ENCODE measurements at places on chromosomes 1 and 21.

DNA sequence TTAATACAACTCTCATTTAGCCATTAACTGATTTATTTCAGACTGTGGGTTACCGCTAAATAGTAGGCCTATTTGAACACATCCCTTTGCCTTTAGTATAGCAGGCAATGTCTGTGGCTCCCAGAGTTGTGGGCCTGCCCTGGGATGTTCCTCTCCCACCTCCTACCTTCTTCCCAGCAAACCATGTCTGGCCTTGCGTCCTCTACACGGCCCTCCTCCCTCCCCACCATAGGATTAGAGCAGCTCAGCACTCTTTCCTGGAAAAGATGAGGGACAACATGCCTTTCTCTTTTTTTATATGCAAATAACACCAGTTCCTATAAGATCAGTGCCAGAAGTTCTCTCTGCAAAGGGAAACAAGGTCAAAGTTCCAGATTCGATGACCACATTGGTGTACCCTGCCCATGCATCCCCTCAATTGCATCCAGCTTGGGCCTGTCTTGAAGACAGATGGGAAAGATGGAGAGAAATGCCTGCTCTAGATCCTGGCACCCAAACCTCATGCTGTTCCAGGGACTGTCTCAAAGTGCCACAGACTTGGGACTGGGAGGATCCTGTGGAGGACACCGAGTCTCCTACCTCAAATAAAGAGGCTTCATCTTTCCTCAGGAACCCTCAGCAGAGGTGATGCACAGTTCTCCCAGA lies 57.2 kb downstream of the CD46 start:
- no peak for DNase-seq

GRCh38 chr1:61193808-61194207 lies 111.4 kb downstream of the NFIA start:
- no peak for DNase-seq

- no peak for DNase-seq
Observed at GRCh38 chr1:15236746-15237145, 10.3 kb upstream of the FHAD1 start.

DNA sequence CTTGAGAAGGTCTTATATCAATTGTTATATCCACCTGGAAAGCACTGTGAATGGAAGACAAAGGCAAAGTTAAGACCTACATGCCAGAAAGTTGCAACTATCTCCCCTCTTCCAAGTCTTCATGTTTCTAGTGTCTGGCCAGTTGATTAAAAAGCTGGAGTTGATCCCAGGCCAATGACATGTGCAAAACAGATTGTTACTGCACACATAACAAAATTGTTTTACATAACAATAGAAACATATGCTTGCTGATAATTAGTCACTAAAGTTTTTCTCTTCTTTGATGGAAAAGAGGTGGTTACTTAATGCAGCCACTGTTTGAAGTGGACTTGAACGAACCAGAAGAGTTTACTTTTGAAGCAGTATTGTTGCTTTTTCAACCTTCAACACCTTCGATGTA lies 158.2 kb downstream of the TGFBR3 start:
- no peak for DNase-seq

- no peak for DNase-seq
Observed at GRCh38 chr1:245938046-245938435, 569.0 kb downstream of the SMYD3 start.

DNA sequence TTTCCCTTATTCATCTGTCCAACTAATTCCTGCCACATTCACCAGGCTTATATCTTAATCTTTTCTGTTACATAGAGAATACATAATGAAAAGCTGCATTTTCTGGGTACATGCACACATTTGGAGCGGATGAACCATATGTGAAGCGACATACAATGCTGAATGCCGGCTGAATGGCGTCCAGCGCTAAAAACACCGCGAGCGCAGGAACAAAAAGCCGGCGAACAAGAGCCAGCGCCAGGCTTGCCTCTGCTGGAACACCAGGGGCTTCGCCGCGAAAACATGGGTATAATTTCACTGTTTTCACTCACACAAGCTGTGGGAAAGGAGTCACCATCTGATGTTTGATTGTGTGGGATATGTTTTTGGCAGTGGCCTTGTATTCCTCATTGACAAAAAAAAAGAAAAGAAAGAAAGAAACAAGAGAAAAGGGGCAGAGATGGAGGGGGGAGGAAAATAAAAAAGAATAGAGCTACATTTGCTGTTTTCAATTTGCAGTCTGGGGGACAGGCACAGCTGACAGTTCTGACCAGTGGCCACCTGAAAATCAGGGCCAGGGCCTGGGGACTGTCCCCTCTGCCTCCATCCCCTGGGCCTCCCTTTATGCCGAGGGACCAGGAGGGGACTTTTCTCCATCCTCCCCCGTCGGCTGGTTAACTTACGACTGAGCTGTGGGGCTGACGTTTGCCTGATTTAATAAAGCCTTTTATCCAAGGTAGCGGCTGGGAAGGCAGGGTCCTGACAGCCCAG lies 70.2 kb upstream of the OLIG2 start:
- no peak for DNase-seq

DNA sequence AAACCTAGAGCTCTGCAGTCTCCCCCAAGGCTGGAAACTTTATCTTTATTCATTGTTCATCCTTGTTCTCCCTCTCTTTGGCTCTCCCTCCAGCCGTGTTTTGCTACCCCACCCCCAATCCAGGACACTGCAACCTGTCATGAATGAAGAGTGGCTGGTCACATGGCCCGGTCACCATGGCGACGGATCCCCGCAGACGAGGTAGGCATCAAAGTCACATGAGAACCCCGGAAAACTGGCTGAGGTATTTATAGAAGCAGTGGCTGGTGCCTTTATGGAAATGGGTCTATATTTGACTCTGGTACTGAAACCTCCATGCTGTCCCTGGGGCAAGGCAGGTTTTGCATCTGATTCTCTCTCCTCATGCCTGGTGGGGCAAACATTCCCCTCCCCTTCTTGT lies 13.4 kb upstream of the SLC6A17 start:
- no peak for DNase-seq

- DNase-seq, result no peak
Observed at GRCh38 chr1:209659909-209660308, 7.7 kb upstream of the LAMB3 start.

DNA sequence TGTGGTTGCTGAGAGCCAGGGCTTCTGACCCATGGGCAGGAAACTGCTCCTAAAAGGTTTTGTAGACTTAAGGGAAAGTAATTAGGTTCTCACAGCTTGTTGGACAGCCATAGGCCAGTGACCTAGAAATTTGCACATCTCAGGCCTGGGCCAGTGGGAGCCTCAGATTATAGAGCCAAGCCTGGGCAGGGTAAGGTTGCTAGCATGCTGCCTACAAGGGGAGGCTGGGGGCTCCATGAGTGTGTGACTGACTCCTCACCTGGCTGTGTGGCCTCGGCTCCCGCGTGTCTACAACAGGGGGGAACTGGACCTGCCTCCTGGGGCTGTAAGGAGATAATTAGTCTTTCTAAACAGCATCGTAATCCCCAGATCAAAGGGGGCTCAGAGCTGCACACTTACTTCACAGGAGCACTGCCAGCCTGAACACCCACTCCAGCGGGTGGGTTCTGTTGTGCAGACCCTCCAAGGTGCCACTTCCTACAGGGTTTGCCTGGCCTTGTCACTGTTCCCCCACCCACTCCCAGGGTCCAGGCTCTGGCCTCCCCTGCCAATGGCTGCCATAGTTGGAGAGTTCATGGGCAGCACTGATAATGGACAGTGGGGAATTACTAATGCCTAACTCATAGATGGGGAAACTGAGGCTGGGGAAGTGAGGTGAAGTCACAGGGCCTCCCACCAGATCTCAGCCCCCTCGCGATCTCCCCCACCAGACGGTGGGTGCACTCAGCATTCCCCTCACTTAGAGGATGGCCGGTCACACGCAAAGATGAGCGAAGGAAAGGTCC lies 230.4 kb upstream of the TMEM51 start:
- DNase-seq, result no peak

DNA sequence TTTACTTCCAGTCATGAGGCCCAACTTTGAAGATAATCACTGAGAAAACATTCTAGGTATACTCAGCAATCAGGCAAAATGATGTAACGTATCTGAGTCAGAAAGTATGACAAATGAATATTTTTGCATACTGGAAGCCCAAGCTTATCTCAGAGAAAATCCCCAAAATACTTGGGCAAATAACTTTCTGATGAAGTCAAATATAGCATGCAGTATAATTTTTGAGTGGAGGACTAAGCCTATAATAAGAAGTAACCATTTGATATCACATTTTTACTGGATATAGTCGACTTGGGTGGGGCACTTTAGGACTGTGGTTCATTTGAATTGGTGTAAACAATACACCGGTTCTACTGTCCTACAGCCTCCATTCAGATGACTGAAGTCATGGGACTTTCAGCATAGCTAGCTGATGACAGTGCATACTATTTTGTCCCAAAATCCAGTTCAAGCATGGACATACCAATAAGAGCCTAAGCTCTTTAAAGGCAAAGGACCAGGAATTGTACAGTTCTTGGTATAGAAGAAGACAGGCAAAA lies 2.3 kb upstream of the GADD45A start:
- DNase-seq, result no peak

- DNase-seq, result no peak
Observed at GRCh38 chr21:45853703-45854342, 127.7 kb upstream of the COL6A1 start.

DNA sequence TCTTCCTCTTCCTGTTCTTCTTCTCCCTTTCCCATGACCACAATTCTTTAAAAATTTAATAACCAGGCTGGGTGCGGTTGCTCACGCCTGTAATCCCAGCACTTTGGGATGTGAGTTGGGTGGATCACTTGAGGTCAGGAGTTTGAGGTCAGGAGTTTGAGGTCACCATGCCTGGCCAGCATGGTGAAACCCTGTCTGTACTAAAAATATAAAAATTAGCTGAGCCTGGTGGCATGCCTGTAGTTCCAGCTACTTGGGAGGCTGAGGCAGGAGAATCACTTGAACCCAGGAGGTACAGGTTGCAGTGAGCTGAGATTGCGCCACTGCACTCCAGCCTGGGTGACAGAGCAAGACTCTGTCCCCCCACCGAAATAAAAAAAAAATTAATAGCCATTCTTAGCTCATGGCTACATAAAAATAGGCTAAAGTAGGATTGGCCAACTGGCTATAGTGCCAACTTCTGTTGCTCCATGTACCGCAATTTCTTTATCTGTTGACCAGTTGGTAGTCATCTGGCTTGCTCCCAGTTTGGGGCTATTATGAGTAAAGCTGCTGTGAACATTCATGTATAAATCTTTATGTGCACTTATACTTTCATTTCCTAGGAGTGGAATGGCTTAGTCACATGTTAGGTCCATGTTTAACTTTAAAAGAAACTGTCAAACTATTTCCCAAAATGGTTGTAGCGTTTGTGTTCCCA lies 136.3 kb downstream of the PEX14 start:
- DNase-seq, result no peak

- no peak for DNase-seq
Observed at GRCh38 chr1:156026588-156026987, 5.8 kb upstream of the SSR2 start.

GRCh38 chr1:246320286-246320685 lies 186.8 kb downstream of the SMYD3 start:
- no peak for DNase-seq

GRCh38 chr1:64508629-64509028 lies 38.7 kb downstream of the CACHD1 start:
- DNase-seq, result no peak

DNA sequence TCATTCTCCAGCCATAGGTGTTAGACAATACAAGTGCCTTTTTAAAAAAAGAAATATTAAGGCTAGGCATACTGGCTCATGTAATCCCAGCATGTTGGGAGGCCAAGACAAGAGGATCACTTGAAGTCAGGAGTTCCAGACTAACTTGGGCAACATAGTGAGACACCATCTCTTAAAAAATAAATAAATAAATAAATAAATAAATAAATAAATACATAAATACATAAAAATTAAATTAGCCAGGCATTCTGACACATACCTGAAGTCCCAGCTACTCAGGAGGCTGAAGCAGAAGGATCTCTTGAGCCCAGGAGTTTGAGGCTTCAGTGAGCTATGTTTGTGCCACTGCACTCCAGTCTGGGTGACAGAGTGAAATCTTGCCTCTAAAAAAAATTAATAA lies 85.8 kb upstream of the ATP1B1 start:
- DNase-seq, result no peak

GRCh38 chr1:151641229-151641628 lies 29.4 kb downstream of the SNX27 start:
- no peak for DNase-seq

DNA sequence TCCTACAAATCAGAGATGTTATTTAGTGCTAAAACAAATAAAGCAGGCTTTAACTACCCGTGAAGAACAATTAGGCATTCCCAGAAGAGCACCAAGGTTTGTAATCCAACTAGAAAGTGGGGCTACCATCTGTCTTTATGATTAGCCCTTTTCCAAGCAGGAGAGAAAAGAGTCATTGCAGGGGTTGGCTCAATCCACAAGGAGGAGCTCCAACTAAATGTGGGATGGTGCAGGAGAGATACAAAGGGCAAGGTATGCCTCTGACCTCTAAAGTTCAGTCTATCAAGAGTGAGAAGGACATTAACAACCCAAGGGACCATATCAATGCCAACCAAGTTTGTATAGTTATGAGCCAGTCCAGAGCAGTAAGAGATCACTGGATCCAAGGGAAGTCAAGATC lies 382.7 kb upstream of the DUSP10 start:
- no peak for DNase-seq

DNA sequence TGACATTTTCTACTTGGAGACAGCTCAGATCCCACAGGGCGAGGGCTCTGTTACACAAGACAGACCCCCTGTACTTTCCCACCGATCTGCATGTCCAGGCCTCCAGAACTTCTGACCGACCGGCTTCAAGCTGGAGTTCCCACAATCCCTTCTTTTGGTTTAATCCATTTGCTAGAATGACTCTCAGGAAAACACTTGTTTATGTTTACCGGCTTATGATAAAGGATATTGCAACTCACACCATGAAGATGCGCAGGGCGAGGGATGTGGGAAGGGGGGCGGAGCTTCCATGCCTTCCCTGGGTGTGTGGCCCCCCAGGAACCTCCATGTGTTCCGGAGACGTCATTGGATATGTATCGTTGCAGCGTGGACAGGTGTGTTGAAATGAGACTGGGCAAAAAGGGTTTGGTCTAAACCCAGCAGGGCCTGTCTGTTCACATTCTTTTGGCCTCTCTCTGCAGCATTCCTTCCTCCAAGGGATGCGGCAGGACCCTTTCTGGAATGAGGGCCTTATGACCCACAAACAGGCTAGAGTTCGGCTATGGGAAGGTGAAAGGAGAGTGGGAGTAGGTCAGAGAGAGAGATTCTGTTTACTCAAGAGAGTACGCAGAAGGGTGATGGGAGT lies 7.5 kb upstream of the IGSF5 start:
- no peak for DNase-seq

DNA sequence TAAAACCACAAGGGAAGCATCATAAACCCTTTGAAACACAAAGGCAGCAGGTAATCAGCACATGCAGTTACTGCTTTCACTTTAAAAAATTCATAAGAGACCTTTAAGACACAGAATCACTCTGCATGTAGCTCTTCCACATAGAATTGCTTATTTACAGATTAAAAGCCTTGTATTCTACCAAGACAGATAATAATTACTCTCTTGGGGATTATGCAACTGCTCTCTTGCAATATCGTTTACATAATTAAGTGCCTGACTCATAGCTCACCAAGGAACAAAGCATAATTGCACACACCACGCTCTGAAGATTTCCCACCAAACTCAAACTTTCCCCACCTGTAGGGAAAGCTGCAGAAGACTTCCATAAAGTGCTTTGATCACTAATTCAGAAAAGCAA lies 87.9 kb downstream of the VAV3 start:
- no peak for DNase-seq

All from activated T-cell treated with anti-CD3 and anti-CD28 coated beads for 4 hours (primary cell).